GM23338 (cell line): ENCODE measurements at places on chromosomes 3 and 15. TPM values are rescaled to one million over a fixed set of nuclear protein-coding genes. Genes with fewer than 3 reads are reported as not detected.

The KIF7 gene
- 4.3 and 4.6 TPM in 2 replicates for polyA plus RNA-seq

The GPR160 gene
- polyA plus RNA-seq, result 37.2 and 39.4 TPM in 2 replicates

The CCDC39 gene
- 1.6 and 2.6 TPM in 2 replicates for polyA plus RNA-seq

The NANOGP8 gene
- polyA plus RNA-seq, result 8.5 and 9.2 TPM in 2 replicates

The AADAC gene
- polyA plus RNA-seq, result not detected in 2 replicates

The TMEM212 gene
- not detected in 2 replicates for polyA plus RNA-seq

The CFAP91 gene
- polyA plus RNA-seq, result 2.3 and 2.4 TPM in 2 replicates

The SLC7A14 gene
- 0.49 and 0.82 TPM in 2 replicates for polyA plus RNA-seq

The HDC gene
- polyA plus RNA-seq, result not detected in 2 replicates

DNA sequence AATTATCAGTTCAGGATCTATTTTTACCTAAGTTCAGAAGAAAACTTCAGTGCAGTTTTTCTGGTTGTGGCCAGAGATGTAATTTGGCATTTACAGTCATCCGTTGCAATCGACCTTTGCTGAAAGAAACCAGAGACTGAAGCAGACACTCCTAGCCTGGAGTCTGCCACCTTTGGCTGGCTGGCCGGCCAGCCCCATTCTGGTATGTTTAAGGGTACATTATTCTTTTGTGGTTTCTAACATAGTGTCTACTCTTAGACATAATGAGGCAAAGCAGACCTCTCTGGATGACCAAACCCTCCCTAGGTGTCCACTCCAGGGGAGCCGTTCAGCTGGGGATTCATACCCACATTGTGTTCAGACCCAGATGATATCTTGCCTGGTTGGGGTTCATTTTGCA lies 275.9 kb upstream of the TPM1 start:
- DNase-seq, result no peak

DNA sequence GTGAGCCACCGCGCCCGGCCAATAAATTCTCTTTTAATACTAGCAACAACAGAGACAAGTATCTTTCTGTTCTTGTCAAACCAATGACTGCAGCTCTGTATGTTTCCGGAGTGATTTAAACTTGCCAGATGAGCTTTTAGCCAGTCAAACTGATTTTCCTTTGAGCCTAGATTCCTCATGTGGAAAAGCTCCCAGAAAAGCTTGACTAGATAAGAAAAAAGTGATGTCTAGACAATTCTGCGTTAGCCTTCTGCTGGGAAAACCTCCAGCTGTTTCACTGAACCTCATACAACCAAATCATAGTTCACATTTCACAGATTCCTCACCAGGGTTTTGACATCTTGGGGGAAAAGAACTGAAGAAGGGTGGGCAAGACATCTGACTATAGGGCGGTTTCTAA lies 78.6 kb downstream of the MAGI1 start:
- DNase-seq, result no peak

DNA sequence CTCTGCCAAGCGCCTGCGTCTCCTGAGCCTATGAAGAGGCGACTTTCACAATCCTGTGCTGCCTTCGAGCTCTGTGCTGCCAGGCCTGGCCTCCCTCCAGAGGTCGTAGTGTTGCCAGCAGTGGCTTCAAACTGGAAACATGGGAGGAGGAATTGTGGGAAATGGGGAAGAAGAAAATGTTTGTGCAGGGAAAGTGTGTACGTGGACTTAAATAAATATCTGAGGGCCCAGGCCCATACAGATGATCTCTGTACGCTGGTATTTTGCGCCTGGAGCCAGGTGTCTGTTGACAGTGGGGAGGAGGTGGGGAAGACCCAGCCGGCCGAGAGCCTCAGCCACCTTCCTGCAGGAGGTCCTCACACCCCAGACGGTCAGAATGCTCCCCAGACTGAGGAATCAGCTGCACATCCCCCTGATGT lies 44.6 kb downstream of the ZBTB38 start:
- DNase-seq, result no peak

GRCh38 chr3:195806211-195806915 lies 5.4 kb downstream of the MUC4 start:
- DNase-seq, result peak; percentile 96

- DNase-seq, result no peak
Observed at GRCh38 chr15:29141308-29142128, 128.1 kb downstream of the NSMCE3 start.

- DNase-seq, result no peak
Observed at GRCh38 chr15:63023351-63023945, 19.1 kb upstream of the TPM1 start.

GRCh38 chr15:40379853-40380252 lies 2.7 kb upstream of the KNSTRN start:
- no peak for DNase-seq

DNA sequence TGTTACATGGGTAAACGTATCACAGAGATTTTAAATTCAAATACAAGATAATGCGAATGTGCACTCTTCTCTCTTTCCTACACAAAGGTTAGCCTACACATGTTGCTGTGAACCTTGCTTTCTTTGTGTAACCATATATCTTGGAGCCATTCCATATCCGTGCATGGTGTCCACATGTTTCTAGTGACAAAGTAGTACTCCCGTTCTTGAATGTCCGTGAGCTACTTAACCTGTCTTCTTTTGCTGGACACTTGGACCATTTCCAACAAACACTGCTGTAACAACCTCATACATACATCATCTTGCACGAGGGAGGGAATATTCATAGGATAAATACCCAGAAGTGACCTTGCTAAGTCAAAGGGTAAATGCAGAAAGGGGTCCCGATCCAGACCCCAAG lies 75.0 kb downstream of the STRIT1 start:
- no peak for DNase-seq

DNA sequence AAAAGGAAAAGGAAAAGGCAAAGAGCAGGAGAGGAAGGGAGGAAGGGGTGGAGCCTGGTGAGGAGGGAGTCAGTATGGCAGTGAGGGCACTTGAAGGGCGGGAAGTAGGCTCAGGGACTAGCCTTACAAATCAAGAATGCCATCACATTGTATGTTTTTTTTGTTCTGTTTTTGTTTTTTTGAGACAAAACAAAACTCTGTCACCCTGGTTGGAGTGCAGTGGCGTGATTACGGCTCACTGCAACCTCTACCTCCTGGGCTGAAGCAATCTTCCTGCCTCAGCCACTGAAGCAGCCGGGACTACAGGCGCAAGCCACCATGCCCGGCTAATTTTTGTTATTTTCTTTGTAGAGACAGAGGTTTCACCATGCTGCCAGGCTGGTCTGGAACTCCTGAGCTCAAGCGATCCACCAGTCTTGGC lies 10.5 kb upstream of the PIK3CB start:
- peak; percentile 77 for DNase-seq
